ENCODE measurements at places on chromosomes 2 and 18. TPM values are rescaled to one million over a fixed set of nuclear protein-coding genes. Genes with fewer than 3 reads are reported as not detected.

CD207 gene
- not detected for total RNA-seq

TET3 gene
- 6.0 TPM for total RNA-seq

AQP12B gene
- total RNA-seq, result not detected

LYPD6 gene
- 1.7 TPM for total RNA-seq

DLX2 gene
- total RNA-seq, result under 0.01 TPM

All from tracheal epithelial cell (primary cell).